ENCODE measurements at places on chromosomes 1 and 21.
A peak's percentile ranks its signal among the peaks of the same experiment; 100 is the strongest.

GRCh38 chr1:150973258-150973835 is 1.3 kb downstream of the CERS2 start:
- DNase-seq = peak; percentile 19

- DNase-seq = peak; percentile 62
These were observed 76.3 kb downstream of the MORN1 start for GRCh38 chr1:2314803-2315673.

DNA sequence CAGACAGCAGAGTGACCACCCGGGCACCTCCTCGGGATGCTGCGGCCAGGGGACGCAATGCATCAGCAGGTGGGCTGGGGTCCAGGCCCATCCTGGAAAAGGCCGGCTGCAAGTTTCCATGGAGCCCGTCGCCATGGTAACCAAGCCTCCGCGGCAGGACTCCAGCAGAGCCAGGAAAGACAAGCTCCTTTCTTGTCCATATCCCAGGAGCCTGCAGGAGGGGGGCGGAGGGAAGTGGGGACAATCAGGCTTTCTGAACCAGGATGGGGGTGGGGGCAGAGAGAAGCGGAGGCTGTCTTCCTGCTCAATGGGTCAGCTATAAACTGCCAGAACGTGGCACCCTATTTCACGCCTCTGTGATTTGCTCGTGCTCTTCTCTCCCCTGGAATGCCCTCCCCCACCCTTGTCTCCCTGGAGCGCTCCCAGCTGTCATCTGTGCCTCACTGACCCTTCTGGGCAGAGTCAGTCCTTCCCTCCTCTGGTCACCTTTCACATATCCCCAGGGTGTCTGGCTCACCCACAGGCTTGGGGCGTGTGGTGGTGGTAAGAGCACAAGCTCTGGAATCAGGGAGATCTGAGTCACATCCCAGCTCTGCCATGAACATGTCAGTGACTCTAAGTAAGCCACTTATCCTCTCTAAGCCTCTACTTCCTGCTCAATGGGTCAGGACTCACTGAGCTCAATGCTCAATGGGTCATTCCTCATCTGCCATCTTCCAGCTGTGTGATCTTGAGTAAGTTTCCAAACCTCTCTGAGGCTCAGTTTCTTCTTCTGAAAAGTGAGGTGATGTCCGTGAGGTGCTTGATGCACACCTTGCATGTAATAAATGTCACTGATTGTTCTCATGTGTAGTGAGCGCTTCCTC is 58.9 kb upstream of the LAPTM5 start:
- no peak for DNase-seq

- DNase-seq = no peak
These were observed 35.6 kb downstream of the GPA33 start for GRCh38 chr1:167054531-167054930.

- DNase-seq = no peak
These were observed 39.0 kb upstream of the CD5L start for GRCh38 chr1:157880621-157881020.

DNA sequence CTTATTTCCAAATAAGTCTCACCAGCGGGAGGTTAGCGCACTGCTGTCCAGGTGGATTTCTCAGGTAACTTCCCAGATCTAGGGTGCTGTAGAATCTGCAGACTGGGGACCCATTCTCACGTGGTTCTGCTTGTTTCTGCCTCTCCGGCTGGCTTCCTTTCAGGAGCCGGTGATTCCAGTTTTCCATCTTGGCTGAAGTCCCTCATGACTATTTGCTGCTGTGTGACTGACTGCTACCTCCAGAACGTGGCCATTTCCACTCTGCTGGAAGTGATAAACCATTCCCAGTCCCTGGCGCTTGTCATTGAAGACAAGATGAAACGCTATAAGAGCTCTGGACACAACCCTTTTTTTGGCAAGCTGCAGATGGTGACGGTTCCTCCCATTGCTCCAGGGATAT is 76.0 kb downstream of the DOP1B start:
- no peak for DNase-seq

GRCh38 chr1:78829644-78830043 is 176.9 kb downstream of the ADGRL4 start:
- DNase-seq = no peak

DNA sequence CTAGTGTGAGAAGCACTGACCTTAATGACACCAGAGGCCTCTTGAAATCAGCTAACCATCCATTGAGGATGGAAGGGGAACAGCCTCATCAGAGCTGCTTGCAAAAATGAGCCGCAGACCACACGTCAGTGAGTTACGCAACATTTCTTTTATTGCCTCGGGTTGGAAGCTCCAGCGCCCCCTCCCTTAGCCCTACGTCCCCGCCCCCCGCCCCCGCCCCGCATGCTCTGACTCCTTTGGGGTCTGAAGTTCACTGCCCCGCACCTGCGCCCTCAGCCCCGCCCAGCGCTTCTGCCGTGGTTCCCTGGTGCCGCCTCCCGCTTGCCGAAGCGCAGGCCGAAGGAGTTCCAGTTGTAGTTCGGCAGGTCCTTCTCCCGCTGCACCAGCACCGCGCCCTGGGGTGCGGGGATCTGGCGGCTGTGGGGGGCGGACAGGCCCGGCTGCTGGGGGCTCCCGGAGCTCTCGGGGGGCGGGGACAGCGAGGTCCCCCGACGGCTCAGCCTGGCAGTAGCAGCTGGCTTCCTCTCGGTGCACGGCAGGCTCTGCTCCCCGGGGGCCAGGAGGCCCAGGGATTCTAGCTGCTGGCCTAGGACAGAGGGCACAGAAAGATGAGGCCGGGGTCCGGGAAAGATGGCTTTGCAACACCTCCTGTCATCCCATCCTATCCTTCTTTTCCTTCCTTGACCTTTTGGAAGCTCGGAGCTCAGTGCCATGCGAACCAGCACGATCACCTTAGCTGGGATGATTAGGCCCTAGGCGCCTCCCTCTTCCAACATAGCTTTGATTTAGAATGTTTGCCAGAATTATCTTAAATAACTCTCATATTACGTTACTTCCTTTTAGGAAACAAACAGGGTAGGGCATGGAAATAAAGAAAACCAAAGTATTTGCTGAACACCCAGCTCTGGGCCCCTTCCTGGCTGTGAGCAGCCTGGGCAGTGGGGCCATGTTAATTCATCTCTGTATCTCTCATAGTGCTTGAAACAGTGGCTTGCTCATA is 5.8 kb downstream of the KISS1 start:
- DNase-seq = peak; percentile 5

- DNase-seq = no peak
These were observed 122.0 kb downstream of the ETS2 start for GRCh38 chr21:38927776-38928175.

- DNase-seq = no peak
These were observed 233.8 kb upstream of the JUN start for GRCh38 chr1:59017501-59018231.

DNA sequence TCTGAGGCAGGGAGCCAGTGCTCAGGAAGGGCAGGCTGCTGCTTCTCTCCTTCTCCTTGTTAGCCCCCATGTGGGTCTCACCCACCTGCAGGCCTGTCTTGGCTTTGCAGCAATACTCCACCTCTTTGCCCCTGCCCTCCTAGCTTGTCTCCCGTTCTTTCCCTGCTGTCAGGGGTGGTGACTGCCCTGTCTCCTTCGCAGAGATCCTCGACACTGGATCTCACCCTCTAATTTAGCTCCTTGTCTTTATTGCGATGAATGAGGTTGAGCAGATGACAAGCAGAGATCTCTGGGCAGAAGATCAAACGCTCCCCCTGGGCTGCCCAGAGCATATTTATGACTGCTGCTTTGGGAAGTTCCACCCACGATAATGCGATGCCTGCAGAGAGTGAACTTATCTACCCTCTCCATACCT is 199.2 kb downstream of the ROR1 start:
- no peak for DNase-seq

- no peak for DNase-seq
These were observed 112.5 kb upstream of the F3 start for GRCh38 chr1:94654031-94654430.

DNA sequence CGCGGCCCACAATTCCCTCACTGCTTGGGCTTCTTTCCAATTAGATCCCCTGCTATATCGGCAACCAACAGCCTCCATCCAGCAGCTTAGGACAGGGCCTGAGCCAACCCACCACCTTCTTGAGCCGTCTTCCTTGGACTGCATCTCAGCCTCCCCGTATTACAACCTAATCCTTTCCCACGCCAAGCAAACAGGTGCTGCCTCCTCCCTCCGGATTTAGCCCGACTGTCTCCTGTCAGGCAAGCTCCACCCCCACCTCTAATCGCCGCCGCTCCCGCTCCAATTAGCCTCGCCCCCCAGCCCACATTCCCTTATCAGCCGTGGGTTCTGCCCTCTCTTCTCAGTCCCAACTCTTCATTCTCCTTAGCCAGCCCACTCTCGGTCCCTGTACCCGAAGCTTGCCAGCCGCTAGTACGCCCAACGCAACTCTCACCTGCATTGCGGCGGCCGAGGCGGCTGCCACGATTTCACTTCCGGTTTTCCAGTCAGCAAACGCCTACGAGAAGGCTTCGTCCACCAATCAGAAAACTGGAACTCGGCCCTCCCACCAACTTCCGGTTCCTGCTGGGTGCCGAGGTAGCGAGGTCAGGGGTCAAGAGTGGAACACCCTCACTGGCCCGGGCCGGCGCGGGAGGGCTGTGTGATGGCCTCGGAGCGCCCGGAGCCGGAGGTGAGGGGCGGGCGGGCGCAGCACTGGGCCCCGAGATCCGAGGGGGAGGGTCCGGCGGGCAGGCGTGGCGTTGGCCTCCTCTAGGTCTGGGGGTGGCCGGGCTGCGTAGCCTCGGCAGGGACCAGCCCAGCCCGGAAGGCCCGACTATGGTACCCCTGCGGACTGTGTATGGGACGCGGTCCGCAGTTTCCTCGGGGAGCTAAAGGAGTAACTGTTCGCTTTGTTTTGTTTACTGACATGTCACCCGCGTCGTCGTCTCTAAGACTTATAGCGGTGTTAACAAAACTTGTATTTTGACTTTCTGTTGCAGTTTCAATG is at the start of the genes MED8 and SZT2:
TSS of gene MED8 (minus strand) at position 475 of the 988 bp plus-strand sequence. CDS start at position 439, 36 bp downstream.
TSS of gene SZT2 (plus strand) at position 574 of the 988 bp plus-strand sequence. CDS start at position 644, 70 bp downstream.
- DNase-seq = peak; percentile 88

DNA sequence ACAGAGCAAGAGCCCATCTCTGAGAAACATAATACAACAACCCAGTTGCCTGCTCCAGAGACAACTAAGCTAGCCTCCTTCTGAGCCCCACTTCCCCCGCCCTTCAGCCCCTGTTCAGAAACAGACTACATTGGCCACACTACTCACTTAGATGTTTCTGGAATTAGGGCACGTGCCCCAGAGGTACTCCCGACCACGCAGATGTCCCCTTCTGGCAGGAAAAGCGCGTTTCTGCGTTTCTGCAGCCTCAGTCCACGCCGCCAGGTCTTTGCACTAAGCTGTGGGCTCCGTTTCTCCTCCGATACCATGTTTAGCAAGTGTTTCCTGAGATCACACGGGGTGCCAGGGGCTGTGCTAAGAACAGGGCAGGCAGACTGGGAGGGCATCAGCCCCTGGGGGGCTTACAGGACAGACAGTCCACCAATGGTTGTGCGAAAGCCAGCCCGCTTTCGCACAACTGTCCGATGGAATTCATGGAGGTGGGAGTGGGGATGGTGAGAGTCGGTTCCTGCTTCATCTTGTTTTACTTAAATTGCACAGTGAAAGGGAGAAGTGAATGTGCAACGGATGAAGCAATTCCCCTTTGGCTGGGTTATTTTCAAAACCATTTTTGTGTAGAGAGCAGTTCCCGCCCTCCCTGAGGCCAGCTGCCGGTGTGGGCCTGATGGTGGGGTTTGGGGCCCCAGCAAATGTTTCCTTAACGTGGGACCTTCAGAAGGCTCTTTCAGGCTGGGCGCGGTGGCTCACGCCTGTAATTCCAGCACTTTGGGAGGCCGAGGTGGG is 2.7 kb downstream of the PIK3CD start:
- DNase-seq = peak; percentile 9

- DNase-seq = no peak
These were observed 161.8 kb downstream of the GABPA start for GRCh38 chr21:25896501-25897056.

DNA sequence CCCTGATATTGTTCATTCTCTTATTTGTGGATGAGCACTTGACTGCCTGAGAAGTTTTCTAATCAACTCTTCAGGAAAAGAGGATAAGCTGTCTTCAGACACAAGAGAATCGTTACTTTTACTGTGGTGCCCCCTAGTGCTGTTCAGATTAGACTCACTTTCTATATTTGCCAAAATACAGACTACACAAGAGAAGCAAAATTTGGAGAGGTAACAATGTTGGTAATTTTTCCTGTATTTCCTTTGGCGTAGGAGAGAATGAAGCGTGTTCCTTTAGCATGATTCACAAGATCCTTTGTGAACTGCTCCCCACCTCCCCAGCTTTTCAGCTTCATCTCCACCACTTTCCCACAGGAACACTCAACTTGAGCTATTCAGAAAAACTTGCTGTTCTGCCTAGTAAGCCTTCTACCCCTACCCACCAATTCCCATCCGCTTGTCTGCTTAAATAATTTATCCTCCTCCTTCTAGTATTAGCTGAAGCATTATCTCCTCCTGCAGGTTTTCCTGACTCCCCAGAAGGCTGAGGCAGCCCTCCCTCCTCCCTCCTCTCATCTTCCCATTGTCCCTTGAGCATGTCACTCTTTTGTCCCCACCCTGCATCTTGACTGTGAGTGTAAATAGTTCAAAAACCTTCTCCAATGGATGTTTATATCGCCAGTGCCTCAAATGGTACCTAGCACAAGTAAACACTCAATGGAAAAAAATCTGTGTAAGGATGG is 4.5 kb downstream of the TNFSF4 start:
- no peak for DNase-seq

GRCh38 chr21:45709173-45709572 is 65.6 kb downstream of the PCBP3 start:
- DNase-seq = no peak

DNA sequence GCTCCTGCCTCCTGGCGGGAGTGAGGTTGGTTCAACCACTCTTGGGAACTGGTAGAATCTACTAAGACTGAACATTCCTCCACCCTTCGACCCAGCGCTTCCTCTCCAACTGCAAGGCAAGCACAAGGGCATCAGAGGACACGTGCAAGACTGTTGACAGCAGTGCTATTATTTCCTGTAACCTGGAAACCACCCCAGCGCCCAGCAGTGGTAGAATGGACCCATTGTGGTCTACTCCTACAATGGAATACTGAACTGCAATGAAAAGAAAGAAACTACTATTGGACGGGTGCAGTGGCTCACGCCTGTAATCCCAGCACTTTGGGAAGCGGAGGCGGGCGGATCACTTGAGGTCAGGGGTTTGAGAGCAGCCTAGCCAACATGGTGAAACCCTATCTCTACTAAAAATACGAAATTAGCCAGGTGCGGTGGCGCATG is 33.0 kb upstream of the TARDBP start:
- DNase-seq = no peak

DNA sequence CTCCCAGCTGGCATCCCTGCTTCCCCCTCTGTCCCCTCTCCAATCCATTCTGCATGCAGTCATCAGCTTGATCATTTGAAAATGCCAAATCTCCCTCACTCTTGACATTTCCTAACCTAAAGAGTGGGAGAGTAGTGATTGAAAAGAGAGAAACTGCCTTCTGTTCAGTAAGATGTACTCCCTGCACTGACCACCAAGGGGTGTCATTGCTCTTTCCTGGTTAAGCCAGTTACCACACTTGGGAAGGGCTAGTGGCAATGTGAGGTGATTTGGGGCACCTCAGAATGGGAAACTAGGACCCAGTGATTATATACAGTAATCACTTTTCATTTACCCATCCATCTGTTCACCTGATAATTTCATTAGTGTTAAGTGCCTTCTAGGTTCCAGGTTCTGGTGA is 6.9 kb upstream of the TMEM269 start:
- no peak for DNase-seq

Measured in stimulated activated CD4-positive, alpha-beta T cell treated with anti-CD3 and anti-CD28 coated beads, Interleukin-1b, Interleukin-23, amount 100 ng/mL, for 4 hours (primary cell).